ENCODE measurements at places on chromosomes 6 and 20.

DNA sequence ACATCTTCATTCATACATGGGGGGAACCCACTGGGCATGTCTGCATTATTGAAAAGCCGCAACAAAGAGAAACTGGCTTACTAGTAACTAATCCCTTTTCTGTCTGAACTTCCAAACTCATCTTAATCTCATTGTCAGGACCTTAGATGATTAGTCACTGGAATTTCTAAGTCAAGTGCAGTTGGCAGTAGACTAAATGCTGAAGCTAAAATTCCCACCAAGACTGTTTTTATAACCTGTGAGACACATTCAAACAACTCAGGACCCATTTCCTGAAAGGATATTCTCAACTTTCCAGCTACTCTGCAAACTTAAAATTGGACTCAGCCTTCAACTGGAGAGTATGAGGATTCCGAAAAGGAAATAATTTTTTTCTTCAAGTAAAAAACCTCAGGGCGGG is 94.8 kb upstream of the SCAF8 start:
- no peak for DNase-seq

DNA sequence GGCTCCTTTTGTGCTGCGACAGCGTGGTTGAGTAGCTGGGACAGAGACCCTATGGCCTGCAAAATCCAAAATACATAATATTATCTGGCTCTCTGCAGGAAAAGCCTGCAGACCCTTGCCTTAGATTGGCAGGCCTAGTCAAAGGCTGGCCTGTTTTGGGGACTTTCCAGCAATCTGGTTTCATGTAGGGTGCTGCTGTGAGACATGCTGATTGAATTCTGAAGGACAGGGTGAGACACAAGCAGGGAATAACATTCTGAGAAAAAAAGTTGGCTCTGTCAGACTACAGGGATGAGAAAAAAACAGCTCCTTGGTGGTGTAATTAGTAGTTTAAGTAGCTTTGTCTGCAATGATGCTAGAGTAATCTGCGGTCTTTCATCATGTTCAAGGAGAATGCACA is 402.7 kb upstream of the AGPAT4 start:
- no peak for DNase-seq

- peak; percentile 34 for DNase-seq
These were observed 428.6 kb downstream of the HACE1 start for GRCh38 chr6:104431096-104431495.

DNA sequence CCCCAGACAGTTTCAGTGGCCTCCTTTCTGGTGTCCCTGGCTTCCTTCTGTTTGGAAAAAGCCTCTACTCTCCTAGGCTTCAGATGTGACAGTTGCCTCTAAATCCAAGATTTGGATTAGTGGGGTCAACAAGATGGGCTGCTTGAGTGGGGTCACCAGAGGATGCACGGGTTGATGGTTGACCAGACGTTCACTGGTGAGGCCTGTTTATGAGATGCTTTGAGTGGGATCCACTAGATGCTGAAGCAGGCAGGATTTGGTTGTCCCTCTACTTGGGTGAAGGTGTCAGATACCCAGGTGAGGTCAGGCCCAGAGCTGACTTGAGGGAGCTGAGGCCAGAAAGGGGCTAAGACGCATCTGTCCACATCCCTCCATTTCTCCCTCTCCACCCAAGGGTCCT is 8.1 kb upstream of the DLGAP4 start:
- DNase-seq = no peak

DNA sequence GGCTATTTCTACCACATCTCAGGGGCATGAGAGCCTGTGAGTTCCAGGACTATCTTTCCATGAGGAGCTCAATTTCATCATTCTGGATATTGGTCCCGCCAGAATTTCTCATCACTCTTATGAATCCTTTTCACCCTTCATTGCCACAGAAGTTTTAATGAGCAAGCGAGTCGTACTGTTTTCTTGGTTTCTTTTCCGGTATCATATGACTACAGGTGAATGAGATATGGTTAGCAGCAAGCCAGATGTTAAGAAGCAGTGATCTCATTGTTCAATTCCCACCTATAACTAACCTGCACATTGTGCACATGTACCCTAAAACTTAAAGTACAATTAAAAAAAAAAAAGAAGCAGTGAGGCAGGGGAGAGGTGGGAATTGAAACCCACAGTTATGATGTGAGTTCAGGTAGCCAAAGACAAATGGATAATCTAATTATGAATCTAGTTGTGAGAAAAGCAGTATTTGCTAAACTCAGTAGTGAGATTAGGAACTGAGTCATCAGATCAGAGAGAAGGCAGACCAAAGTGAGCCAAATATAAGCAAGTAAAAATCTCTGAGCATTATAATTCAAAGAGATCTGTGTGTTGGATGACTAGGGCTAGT is 78.0 kb upstream of the ELOVL5 start:
- no peak for DNase-seq

- no peak for DNase-seq
These were observed 132.8 kb upstream of the CDH4 start for GRCh38 chr20:61119273-61119672.

- DNase-seq = peak; percentile 31
These were observed 93.5 kb downstream of the CEBPB start for GRCh38 chr20:50283922-50284810.

DNA sequence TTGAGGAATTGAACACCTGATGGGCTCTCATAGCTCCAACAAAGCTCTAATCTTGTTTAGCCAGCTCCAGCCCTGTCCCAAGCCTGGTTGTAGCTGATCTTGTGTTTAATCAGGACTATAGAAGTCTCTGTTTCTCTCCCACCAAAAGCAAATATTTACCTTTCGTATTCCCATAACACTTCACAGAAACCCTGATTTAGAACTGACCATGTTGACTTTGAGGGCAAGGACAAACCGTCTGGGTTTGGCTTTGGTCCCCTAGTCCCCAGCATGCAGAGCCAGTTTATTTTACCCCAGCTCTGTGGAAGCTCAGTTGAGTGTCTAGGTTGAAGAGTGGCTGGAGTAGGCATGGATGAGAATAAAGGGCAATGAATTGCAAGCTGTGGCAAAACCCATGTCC is 18.0 kb upstream of the SIM1 start:
- DNase-seq = no peak

- no peak for DNase-seq
These were observed 14.9 kb downstream of the CRISP2 start for GRCh38 chr6:49698478-49698877.

DNA sequence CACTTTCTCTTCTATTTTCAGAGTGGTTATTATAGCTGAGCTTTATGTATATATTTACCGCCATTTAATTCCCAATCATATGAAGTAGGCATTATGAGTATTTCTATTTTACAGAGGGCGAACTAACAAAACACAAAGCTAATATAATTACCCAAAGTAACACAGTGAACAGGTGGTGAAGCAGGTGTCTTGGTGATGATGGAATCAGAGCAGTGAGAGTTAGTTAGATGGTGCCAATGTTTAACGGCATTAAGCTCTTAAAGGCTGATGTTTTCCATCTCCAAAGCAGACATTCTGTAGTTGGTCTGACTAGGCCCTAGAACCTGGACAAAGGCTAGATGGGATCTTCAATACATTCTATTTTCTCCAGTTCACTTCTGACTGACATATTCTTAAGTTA is 551.1 kb upstream of the SYNCRIP start:
- DNase-seq = no peak

- no peak for DNase-seq
These were observed 6.5 kb upstream of the RNF24 start for GRCh38 chr20:4021906-4022305.

DNA sequence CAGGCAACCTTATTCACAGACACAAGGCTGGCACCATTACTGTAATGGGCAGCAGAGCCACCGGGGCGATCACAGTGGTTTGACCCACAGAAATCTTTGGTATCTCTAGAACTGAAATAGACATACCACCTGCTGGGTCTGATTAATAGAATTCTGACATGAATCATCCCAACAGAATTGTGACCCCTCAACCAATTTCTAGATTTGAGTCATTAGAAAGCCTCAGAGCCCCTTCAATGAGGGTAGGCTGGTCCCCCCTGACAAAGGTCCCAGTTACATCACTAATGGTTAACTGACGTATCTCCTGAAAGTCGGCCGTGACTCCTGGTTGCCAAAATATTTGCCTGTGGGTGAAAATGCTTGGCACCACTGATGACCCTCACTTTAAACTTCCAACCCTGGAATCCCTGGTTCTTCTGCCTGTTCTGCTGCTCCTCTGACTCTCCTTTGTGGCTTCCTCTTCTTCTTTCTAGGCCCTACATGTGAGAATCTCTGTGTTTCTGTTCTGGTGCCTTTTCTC is 124.9 kb upstream of the ARID1B start:
- DNase-seq = no peak

- DNase-seq = no peak
These were observed 45.2 kb upstream of the KCNK16 start for GRCh38 chr6:39367700-39368099.

DNA sequence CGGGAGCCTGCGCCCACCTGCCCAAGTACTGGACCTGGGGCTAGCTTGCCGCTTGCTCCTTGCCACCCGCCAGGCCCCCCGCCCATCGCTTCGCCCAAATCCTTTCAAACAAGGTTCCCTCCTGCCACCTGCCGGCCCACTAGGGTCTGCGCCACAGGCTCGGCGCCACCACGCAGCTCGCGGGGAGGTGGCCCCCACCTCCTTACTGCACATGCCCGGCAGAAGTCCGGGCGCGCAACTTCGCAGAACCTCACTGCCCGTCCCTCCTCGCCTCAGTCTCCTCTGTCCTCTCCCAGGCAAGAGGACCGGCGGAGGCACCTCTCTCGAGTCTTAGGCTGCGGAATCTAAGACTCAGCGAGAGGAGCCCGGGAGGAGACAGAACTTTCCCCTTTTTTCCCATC is 11.2 kb downstream of the GNAS-AS1 start:
- peak; percentile 44 for DNase-seq

DNA sequence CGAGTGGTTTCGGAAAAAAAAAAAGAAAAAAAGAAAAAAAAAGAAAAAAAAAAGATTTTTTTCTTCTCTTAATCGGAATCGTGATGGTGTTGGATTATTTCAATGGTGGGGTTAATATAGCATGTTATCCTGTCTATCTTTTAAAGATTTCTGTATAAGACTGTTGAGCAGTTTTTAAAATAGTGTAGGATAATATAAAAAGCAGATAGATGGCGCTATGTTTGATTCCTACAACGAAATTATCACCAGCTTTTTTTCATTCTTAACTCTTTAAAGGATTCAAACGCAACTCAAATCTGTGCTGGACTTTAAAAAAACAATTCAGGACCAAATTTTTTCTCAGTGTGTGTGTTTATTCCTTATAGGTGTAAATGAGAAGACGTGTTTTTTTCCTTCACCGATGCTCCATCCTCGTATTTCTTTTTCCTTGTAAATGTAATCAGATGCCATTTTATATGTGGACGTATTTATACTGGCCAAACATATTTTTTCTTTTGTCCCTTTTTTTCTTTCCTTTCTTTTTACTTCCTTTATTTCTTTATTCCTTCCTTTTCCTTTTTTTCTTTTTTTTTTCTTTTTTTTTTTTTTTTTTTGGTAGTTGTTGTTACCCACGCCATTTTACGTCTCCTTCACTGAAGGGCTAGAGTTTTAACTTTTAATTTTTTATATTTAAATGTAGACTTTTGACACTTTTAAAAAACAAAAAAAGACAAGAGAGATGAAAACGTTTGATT is 3.6 kb downstream of the SOX4 start:
- peak; percentile 76 for DNase-seq

DNA sequence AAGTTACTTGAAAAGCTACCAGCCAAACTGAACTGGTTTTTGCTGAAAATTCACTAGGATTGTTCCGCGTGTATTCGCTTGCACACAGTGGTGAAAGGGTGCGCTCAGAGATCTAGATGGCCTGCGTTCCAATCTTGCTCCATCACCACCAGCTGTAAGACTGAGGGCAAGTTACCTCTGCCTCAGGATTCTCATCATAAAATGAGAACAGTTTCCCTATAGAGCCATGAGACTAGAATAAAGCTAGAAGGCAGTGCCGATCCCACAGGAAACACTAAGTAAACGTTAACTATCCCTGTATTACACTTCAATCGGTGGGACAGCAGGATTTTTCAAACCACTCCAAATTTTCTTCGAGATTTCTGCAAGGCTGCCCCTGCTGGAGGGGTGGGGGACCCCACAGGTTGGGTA is 838 bp downstream of the AHCY start:
- DNase-seq = no peak

- DNase-seq = no peak
These were observed 423 bp downstream of the PACRG start for GRCh38 chr6:162728197-162728596.

- DNase-seq = no peak
These were observed 49.8 kb downstream of the BCKDHB start for GRCh38 chr6:80156221-80156620.

GRCh38 chr20:1302685-1303541 is 26.0 kb downstream of the SDCBP2 start:
- DNase-seq = peak; percentile 72

DNA sequence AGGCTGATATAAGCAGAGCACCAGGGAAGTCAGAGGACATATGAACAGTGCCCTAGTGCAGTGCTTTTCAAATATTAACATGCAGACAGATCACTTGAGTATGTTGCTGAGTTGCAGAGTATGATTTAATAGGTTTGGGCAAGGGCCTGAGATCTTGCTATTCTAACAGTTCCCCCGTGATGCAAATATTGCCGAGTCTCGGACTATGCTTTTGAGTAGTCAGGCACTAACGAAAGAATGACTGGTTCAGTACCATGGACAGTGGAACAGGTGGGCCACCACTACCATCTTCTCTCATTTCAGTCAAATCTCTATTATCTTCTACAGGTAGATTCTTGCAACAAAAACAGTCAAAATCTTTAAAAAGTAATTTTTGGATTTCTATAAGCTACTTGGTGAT is 3.7 kb upstream of the TMEM200A start:
- no peak for DNase-seq

DNA sequence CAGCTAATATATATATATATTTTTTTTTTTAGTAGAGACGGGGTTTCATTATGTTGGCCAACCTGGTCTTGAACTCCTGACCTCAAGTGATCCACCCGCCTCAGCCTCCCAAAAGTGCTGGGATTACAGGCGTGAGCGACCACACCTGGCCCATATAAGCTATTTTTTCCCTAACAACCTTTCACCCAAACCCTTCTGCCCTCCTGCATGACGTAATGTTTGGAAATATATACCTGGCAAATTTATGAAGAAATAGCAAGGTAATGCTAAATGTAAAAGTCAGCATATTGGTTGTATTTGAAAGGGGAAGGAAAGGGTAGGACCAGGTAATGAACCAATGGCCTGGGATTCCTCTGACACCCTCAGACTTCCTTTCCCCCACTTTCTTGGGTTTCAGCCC is 325.5 kb upstream of the ARID1B start:
- no peak for DNase-seq

- no peak for DNase-seq
These were observed 381.4 kb downstream of the CDKAL1 start for GRCh38 chr6:20915626-20916025.

- no peak for DNase-seq
These were observed 157.4 kb downstream of the EYA2 start for GRCh38 chr20:47051936-47052526.

DNA sequence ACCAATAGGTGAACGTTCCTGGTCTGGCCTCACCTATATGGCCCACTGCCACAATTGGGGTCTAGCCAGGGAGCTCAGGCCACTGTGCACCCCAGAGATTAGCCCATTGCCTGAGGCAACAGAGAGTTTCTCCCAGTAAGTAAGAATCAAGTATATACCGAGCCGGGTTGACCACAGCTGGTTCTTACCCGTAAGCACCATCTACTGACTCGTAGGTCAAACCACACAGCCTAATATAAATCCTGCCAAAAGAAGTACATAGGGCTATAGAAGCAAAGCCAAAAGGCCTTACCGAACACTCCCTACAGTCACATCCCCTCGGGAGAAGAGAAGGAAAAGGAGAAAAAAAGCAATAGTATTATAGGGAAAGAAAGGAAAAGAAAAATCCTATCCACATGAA is 463.6 kb upstream of the GJE1 start:
- DNase-seq = no peak

- no peak for DNase-seq
These were observed 4.3 kb downstream of the VAPB start for GRCh38 chr20:58393299-58393698.
